ENCODE measurements at places on chromosomes 12 and 14. TPM values are rescaled to one million over a fixed set of nuclear protein-coding genes. Genes with fewer than 3 reads are reported as not detected.

Gene TMPRSS12
- not detected for total RNA-seq

Gene SAMD4A
- total RNA-seq, result 2.9 TPM

Gene SPIC
- not detected for total RNA-seq

Gene PLEKHH1
- 0.78 TPM for total RNA-seq

Gene PRB2
- total RNA-seq, result not detected

Data from Caki2 (cell line).